Brain (organoid and tissue), 16 donors: ENCODE measurements at places on chromosomes 1 and 21.

DNA sequence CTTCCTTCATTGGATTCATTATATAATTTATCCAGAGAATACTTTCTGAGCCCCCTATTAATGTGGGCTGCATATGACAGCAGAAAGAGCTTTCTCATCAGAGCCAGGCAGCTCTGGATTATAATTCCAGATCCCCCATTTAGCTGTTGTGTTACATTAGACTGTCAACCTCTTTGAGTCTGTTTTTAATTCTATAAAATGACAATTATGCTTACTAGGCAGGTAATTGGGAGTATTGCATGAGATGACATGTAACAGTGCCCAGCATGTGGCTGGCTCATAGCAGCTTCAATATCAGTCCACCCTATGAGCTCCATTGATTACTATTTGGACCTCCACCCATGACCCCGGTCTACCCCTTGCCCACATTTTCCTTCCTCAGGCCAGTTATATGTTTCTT is 49.6 kb downstream of the ABCA4 start:
- DNase-seq = no peak

DNA sequence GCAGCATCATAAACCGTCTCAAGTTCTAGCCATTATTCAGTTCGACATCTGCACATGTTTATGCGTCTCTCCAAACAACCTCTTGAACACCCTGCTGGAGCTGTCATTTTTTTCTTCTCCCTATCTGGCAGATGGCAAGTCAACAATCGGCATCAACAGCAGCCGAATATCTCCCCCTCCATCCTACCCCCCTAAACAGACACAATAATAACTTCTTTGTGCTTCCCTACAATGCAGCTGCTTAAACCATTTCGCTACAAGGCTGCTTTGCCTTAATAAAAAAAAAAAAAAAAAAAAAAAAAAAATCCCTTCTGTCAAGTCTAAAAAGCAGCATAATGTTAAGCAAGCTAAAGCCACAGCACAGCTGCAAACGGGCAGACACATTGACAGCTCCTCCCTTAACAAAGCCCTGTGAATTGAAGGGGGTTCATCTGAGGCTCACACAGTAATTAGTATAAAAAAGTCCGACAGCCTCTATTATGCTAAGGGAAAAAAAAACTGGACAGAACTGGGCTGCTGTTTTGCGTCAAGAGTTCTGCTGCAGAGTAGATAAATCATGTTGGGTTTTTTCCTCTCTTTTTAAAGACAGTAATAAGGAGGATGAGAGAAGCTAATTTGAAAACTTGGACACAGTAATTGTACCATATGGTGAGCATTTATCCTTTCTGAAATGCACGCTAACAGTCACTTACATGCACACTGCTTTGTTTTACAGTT is 136.4 kb downstream of the AKT3 start:
- peak; percentile 90 for DNase-seq

- peak; percentile 84 for DNase-seq
Measured at GRCh38 chr1:205191622-205192021, 19.9 kb downstream of the DSTYK start.

GRCh38 chr1:8602471-8603219 is 214.8 kb downstream of the RERE start:
- no peak for DNase-seq

GRCh38 chr1:107140703-107141490 is at the start of gene NTNG1:
NTNG1 (plus strand) TSS chr1:107141039.
- peak; percentile 39 for DNase-seq

DNA sequence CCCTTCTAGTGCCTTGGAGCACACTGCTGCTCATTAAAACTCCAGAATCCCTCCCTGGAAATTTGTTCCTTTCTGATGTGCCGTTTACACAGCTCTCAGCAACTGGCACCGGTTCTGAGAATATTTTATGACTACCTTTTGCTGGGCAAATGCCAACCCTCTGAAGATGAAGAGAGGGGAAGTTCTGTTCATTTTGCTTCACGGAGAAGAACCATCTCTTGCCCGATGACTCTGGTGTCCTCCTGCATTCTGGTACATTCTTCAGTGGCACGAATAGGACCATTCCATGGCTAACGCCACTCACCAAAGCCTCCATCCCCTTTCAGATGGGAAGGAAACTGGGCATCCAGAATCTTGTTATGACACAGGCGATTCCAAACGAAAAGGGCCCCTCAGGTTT is 96.2 kb upstream of the SIM2 start:
- DNase-seq = no peak

- peak; percentile 30 for DNase-seq
Measured at GRCh38 chr1:112307930-112308591, 88.0 kb upstream of the CTTNBP2NL start.
